ENCODE measurements at places on chromosomes 11 and 22.
A peak's percentile ranks its signal among the peaks of the same experiment; 100 is the strongest.

DNA sequence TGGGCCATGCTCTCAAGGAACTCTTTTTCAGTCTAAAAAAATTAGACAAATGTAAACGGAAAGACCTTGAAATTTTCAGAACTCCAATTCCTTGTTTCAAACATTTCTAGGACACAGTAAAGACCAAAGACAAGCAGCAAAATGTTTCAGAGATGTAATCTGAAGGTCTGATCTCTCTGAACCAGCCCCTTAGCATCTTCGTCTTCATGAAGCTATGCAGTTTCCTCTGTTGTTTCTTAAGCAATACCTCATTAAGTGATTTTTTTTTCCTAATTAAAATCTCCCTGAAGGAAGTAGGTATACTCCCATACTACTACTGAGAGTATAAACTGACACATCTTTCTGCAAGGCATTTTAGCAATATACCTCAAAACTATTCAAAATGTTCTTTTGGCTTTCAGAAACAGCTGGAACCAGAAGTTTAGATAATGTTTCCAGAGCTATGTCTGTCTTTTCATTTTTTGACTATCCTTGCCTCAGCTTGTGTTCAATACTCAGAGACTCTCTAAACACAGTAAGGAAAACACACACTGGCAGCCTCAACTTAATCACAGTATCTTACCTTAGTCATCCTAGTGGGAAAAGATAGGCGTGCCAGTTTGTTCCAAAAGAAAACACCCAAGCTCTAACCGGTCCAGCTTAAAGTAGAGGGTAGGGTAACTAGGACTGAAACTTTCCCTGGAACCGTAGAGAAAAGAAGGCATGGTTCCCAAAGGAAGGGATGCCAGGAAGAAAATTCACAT is 25.1 kb downstream of the SBF2 start:
- no peak for DNase-seq

- DNase-seq = no peak
Measured at GRCh38 chr11:86765203-86765602, 35.1 kb upstream of the PRSS23 start.

GRCh38 chr11:62015615-62016014 is 48.2 kb upstream of the FTH1 start:
- no peak for DNase-seq

DNA sequence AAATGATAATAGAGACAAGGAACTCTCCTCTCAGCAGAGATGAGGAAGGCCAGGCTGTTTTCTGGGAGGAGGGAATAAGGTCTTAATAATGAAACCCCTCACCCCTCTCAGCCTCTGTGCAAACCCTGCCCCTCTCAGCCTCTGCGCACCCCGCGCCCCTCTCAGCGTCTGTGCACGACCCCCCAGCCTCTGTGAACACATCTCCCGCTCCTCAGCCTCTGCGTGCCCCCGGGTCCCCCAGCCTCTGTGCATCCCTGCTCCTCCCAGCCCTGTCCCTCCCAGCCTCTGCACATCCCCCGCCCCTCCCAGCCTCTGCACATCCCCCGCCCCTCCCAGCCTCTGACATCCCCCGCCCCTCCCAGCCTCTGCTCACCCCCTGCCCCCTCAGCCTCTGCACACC is 837.8 kb downstream of the TBC1D22A start:
- DNase-seq = no peak

- DNase-seq = no peak
Measured at GRCh38 chr11:80512491-80512890, 1071.7 kb upstream of the TENM4 start.

DNA sequence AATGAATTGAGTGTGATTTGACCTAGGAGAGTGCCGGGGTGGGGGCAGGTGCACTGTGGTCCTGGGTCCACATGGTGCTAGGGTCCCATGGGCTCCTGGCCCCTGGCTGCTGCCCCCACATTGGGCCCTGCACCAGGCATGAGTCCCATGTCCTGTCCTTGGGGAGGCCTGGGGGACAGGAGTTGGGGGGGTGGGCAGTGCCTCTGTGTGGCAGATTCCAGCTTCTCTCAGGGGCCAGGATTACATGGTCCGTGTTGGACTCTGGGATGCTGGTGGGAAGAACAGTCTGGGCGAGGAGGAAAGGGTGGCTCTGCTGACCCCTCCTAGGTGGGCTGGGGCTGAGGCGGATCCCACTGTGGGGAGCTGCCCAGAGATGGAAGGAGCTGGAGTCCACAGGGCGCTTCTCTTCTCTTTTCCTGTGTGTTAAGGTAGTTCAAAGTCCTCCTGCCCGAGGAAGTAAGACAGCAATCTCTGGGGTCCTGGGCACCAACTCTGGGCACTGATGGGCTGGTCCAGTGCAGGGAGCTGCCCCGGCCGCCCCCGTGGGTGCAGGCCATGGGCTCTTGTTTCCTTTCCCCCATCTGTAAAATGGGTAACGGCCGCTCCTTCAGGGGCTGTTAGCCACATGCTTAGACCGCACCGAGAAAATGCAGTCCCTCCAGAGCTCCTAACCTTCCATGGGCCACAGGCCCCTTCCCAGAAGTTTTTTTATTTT is 19.8 kb downstream of the KCNQ1 start:
- no peak for DNase-seq

DNA sequence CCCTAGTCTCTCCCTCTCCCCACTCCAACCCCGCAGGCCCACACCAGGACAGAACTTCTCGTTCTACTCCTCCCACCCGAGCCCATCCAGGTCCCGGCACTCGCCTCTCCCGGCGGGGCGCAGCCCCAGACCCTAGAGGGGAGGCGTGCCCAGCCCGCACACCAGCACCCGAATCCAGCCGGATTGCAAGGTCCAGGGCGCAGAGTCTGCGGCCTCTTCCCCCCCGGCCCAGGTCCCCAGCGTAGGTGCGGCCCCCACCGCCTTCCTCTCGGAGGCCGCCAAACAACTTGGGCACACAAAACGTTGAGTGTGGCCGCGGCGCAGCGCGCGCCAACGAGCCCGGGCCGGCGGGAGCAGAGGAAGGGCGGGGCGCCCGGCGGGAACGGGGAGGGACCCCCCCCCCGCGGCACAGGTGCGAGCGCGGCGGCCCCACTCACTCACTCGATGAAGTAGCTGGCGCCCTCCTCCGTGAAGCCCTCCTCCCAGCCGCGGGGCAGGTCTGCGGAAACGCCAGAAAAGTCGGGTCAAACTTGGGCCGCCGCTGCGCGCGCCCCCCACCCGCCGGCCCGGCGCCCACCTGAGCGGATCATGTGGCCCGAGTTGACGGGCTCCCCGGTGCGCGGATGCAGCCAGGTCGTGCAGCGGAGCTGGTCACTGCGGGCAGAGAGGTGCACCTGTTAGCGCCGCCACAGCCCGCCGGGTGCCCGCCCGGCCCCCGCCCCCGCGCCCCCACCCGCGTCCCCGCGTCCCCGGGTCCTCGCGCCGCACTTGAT is 480 bp downstream of the PLEKHA7 start:
- DNase-seq = no peak

- no peak for DNase-seq
Measured at GRCh38 chr11:2097356-2097997, 41.7 kb downstream of the IGF2 start.

DNA sequence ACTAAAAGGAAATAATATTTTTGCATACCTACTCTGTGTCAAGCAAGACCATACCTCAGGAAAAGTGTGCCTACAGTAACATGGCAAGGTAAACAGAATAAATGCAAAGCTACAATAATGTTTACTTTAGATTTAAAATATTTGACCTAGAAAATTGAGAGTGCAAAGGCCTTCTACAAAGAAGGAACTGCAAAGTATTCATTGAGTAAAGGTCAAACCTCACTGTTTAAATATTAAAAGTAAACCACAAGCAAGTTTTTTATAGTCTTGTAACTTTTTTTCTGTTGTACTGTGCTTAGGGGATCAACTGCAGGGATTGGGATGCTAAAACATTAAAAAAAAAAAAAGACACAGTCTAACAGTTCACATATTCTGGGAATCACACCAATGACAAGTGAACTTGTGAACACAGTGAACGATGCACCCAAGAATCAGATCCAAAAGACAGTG is 48.8 kb downstream of the CWF19L2 start:
- no peak for DNase-seq

DNA sequence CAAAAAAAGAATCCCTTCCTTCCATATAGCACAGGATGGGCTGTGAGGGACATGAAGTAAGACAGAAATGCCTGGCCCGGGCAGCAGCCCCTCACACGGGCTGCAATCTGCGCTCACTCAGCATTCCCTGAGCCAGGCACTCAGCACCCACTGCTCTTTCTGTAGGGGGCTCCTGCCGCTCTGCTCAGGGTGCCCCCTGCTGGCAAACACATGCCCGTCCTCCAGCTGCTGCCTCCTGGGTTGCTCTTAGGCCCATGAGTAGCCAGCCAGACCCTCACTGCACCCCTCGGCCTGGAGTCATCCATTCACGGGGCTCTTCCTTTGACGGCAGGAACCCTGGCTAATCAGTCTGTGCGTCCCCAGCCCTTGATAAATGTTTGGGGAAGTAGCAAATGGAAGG is 6.9 kb downstream of the MCAT start:
- no peak for DNase-seq

DNA sequence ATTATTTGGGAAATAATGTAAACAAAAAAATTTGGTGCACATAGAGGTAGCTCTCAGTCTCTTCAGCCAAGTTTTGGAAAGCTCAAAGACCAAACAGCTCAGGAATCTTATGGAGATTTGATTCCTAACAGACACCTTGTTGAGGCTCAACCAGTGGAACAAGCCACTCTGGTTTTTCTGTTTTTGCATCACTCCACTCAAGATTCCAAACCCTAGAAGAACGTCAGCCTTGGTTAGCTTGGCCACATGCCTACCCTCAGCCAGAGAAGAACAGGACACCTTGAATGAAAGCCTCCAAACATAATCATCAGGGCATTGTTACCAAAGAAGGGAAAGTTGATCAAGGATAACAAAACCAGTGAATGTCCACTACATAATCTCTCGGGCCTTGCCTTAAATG is 3.8 kb upstream of the SMCO4 start:
- no peak for DNase-seq

GRCh38 chr11:15723966-15724365 is 609.2 kb downstream of the INSC start:
- no peak for DNase-seq

DNA sequence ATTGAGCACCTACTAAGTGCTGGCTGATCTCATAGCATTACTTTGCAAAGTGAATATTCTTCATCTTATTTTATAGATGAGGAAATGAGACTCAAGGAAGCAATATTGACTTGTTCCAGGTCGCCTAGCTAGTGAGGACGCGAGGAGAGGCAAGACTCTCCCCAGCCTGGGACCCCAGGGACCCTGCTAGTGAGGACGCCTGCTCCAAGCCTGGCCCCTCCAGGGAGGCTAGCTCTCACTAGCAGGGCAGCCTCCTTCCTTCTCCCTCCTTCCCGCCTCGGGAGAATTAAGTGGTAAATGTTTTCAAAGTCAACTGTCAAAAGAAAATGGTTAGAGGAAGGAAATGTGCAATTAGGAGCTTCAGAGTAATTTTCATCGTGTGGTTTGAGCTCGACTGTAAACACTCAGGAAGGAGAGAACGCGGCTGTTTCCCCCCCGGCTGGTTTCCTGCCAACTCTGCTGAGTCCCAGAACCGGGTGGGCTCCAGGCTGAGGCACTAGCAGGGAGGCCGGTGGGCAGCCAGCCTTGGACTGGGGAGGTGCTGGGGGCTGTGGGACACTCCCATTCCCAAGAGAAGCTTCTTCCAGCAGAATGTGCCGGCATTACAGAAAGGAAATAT is 17.9 kb downstream of the MYEOV start:
- no peak for DNase-seq

DNA sequence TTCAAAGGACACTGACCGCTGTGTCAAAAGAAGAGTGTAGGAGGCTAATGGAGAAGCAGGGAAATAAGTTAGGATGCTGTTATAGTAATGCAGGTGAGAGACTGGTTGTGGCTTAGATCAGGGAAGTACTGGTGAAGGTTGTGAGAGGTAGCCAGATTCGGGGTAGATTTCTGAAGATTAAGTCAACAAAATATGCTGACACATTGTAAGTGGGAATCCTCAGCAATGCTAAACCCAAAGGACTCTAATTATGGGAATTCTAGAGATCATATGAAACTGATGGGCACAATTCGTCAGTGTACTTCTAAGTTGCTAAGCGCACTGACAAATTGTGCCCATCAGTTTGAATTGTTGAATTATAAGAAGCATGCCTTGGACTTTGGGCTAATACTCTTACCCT is 10.0 kb downstream of the ZNF143 start:
- no peak for DNase-seq

DNA sequence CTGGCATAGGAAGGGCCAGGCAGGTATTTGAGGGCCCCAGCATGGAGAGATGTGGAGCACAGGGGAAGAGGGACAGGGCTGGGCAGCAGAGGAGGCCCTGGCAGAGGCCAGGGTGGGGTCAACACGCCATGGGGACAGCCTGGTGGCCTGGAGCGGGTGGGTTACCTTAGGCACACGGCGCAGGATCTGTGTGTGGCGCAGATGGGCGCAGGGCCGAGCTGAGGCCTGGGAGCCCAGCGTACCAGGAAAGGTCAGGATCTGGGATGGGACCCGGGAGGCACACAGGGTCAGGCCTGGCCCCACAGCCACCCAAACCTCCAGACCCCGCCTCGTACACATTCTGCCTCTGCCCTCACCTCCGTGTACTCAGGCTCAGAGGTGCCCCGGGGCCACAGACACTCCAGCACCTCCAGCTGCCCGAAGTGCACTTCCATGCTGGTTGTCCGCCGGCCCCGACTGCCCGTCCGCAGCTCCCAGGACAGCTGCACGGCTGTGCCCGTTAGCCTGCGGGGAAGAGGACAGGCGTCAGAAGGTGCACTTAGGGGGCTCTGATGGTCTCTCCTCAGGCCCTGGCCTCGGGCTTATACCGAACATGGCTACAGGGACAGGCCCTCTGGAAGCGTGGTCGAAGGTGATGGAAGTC is 6.4 kb downstream of the ATG2A start:
- DNase-seq = no peak

- DNase-seq = no peak
Measured at GRCh38 chr11:35111161-35112055, 27.6 kb upstream of the CD44 start.

- DNase-seq = peak; percentile 50
Measured at GRCh38 chr11:6635082-6635932, 16.1 kb upstream of the TPP1 start.

DNA sequence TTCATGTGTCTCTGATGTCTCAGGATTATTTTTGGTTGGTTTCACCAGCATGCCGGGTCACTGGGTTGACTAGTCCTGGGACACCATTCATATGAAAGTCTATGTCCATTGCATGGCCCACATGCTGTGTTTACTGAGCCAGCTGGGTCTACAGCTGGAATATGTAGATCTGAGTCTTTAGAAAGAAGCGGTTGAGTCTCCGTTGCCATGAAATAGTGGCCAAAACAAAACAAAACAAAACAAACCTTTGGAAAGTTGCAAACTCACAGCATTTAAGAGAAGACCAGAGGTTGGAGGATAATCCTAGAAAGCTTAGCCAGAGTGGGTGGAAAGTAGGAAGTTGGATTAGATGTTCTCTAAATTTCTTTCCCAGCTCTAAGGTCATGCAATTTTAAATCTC is 191.8 kb upstream of the NTM start:
- DNase-seq = no peak

DNA sequence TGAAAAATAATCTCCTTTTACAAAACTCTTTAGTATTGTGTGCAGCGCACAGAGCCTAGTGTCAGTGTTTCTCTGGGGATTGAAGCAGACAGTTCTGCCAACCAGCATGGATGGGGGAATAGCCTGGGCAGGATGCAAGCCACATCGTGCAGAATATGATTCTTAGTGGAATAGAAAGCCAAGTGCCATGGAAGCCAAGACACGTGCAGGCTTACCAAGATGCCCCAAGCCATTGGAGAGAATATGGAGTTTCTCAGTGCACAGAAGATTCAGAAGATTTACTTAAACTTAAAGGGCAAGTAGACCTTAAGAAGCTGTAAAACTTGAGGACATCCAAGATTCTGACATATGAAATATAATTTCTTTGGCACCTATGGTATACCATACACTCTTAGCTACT is 917.6 kb downstream of the NTM start:
- no peak for DNase-seq

GRCh38 chr11:59011655-59012397 is 72.5 kb downstream of the GLYATL1 start:
- no peak for DNase-seq
